Mucosa of descending colon (tissue), 3 donors: ENCODE measurements at places on chromosomes 6 and 20.

- no peak for DNase-seq
Measured at GRCh38 chr6:54274383-54274782, 33.9 kb upstream of the TINAG start.

DNA sequence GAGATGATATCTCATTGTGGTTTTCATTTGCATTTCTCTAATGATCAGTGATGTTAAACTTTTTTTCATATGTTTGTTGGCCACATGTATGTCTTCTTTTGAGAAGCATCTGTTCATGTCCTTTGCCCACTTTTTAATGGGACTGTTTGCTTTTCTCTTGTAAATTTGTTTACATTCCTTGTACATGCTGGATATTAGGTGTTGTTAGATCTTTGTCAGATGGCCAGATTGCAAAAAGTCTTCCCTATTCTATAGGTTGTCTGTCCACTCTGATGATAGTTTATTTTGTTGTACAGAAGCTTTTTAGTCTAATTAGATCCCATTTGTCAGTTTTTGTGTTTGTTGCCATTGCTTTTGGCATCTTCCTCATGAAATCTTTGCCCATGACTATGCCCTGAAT is 172.4 kb downstream of the TBC1D32 start:
- DNase-seq: no peak

DNA sequence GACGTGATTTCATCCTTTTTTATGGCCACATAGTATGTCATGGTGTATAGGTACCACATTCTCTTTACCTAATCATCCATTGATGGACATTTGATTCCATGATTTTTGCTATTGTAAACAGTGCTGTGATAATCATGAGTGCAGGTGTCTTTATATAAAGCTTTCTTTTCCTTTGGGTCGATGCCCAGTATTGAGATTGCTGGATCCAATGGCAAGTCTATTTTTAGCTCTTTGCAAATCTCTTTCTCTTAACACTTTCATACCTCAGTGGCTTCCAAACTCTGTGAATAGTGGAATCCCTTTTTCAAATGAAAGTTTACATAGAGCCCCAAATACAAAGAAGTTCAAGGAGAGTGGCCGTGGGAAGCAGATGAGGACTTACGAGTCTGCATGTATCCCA is 105.8 kb upstream of the SPTLC3 start:
- no peak for DNase-seq

GRCh38 chr6:156827382-156827781 is 50.2 kb downstream of the ARID1B start:
- no peak for DNase-seq

DNA sequence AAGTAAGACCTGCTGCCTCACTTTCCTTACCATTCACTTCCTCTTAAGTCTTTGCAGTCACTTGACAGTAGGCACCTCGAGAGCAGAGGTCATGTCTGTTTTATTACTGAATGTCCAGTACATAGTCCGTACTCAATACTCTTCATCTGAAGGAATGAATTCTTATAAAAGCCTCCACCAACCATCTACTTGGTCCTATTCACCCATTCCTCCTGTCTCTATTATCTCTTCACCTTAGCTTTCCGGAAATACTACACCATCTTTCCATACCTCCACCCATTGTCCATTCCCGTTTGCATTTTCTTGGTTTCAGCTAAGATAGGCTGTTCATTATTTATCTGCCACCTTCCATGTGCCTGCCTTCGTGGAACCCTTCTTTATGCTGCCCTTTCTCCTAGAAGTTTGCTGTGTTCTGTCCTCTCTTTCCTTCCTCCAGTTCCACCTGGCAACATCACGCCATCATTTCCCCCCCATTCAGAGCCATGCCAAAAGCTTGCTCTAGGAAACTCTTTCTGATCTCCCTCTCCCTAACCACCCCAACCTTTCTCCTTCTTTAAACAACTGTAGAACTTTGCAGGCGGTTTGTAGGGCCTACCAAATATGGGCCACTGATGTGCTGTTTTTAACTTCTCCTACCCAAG is 38.3 kb downstream of the ENPP1 start:
- no peak for DNase-seq

DNA sequence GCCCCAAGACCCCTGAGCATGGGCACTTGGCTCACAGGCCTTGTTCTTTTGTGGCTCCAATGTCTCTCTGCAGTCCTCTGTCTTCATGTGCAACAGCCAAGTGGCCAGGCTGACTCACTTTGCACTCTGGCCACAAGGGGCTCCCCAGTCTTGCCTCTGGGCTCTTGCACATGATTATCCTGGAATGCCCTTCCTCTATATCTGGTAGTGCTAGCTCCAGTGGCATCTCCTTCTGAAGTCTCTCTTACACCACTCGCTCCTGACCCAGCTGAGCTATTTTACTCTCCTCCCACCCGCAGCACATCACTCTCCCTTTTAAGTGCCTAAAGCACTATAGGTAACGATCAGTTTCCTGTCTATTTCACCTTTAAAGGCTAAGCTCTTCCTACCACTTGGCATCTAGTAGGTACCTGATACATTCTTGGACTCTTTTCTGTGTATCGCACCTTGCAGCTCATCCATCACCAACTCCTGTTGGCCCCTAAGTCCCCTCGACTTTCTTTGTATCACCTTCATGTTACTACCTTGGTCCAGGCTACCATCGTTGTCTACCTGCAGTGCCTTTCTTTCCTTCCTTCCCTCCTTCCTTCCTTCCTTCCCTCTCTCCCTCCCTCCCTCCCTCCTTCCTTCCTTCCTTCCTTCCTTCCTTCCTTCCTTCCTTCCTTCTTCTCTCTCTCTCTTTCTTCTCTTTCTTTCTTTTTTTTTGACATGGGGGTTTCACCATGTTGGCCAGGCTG is 211.9 kb upstream of the RNF24 start:
- peak; percentile 43 for DNase-seq

- DNase-seq: no peak
Measured at GRCh38 chr6:2085657-2086056, 159.7 kb downstream of the GMDS start.

DNA sequence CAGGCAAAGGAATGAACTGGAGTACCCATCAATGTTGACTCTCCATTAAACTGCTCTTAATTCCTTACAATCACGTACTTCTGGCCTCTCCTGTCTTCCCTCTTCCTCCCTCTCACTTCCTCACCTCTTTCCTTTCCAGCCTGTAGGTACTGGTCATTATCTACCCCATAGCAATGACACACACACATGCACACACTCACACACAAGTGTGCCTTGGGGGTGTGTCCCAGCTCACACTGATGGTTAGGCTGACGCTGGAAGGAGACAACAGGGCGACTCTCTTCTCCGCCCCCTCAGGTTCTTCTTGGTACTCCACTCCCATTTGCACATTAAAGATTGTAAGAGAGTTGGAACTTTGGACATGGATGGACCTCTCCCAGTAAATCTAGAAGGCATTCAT is 14.0 kb upstream of the SERPINB9 start:
- no peak for DNase-seq

DNA sequence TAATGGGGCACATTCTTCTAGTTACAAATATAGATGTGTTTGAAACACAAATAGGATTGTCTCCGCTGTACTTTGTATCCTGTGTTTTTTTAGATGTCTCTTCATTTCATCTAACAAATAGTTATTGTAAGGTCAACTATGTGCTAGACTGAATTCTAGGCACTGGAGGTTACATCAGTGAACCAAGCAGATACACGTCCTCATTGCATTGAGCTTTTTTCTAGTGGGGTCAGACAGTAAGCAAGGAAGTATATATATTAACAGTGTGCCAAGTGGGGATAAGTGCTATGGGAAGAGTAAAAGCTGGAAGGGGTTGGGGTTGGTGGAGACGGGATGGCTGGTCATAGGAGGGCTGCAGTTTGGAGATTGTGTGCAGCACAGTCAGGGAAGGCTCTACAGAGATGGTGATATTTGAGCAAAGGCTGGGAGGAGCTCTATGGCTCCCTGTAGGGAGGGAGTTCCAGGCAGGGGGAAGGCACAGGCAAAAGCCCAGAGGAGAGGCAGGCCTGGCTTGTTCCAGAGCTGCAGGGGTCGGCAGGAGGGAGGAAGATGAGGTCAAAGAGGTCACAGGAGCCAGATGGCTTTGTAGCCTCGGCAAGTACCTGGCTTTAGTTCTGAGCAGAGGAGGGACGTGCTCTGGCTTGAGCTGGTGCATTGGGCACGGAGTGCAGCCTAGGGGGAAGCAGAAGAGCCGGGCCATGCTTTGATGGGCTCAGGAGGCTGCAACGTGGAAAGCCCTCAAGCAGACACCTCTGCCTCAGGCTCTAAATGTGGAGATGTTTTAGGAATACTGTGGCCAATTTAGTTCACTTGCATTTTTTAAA is 152.3 kb downstream of the ZDHHC14 start:
- DNase-seq: no peak

DNA sequence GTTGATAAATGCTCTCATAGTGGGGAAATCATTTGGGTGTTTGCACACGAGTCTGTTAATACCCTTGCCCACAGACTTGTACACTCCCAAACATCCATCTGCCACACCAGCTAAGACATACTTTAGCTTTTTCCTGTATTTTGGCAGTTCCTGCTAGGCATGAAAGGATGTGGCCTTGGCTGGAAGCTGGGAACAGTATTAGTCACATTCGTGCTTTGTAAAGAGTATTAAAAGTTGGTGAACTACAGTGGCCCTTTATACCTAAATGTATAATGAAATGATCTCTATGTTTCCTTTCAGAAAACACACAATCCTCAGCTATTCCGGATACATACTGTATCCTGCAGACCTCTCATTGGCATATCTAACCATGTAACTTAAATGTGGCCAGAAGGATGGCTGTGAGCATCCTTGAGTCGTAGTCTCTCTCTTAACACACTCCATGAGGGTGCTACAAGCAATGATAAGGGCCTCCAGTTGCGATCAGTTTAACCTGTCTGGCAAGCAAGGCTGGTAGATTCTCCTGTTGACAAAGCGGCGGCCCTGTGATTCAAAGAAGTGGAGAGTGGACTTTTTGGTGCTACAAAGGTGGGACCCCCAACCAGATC is 1.5 kb downstream of the LEMD2 start:
- no peak for DNase-seq

- no peak for DNase-seq
Measured at GRCh38 chr6:26335631-26336323, 29.2 kb upstream of the BTN3A2 start.

GRCh38 chr6:129102741-129103140 is 219.8 kb downstream of the LAMA2 start:
- no peak for DNase-seq

GRCh38 chr6:8005136-8005535 is 59.1 kb downstream of the BLOC1S5 start:
- DNase-seq: no peak

GRCh38 chr20:4567170-4567569 is 154.5 kb upstream of the PRND start:
- no peak for DNase-seq

GRCh38 chr6:52098721-52099120 is 11.3 kb upstream of the PKHD1 start:
- no peak for DNase-seq

DNA sequence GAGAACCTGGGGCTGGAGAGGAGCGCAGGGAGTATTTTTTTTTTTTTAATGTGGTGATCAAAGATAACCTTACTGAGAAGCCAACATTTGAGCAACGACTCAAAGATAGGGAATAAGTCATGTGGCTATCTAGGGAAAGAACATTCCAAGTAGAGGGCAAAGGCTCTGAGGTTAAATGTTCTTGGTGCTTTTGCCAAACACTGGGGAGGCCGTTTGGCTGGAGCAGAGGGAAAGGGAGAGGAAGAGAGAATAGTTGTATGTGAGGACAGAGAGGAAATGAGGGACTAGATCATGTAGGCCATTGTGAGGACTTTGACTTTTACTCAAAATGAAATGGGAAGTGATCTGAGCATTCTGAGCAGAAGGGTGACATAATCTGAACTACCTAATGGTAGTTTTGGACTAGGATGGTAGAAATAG is 27.8 kb downstream of the ACSS2 start:
- no peak for DNase-seq

- DNase-seq: no peak
Measured at GRCh38 chr6:47256361-47256760, 53.3 kb downstream of the TNFRSF21 start.

DNA sequence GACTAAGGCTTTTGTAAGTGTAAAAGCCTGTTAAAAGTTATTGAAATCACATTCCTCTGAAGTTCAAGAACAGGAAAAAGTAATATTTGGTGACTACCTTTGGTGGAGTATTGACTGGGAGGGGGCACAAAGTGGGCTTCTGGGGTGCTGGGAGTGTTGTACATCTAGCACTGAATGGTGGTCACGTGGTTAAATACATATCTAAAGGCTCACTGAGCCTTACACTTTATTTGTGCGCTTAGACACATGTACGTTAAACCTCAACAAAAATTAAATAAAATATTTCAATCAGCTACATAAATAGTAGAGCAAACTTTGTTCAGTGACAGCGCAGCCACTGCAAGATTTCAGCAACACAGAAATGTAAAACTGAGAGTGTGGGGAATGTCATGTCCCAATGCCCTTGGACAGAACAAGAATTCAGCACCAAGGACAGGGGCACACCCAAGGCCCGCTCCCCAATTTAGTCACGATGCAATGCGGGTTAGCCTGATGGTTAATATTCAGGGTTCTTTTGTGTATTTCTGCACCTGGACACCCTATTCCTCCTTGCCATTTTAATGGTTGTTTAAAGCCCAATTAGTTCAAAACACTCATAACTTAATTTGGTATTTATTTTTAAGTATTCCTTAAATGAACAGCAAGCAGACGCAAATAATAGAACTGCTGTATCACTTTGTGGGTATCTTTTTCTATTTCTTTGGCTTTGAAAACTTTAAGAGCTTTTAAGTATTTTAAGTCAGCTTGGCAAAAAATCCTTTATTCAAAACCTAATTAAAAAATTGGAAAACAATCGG is 37.4 kb downstream of the ANGPT4 start:
- no peak for DNase-seq

GRCh38 chr20:56458206-56458821 is 10.1 kb upstream of the RTF2 start:
- no peak for DNase-seq

DNA sequence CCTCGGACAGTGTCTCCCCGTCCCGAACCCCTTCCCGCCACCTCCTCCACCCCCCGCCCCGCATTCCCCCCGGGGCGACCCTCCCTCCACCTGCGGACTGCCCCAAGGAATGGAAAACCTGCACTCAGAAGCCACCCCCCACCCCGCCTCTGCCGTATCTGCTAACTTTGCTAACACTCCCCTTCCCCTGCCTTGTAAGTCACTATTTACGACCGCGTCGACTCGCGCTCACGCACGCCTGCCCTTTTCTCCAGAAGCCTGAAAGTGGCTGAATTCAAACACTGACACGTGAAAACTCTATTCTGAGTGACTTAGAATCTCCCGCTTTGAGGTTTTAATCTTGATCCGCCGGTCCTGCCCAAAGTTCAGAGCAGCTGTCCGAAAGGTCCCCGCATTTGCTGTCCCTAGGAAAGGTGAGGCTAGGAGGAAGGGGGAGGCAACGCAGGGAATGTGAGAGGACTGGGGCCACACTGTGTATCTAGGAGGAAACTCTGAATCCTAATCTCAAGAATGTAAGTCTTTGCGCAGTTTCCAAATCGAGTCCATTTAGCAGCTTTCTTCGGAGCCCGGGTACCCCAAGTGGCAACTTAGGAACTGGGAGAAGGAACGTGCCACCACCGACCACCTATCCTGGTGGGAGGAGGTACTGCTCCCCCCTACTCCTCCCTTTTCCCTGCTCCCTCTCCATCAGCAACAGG is 9.3 kb upstream of the POU3F2 start:
- no peak for DNase-seq

GRCh38 chr6:19086480-19086879 is 699.3 kb downstream of the RNF144B start:
- DNase-seq: no peak
